ENCODE measurements at places on chromosomes 3 and 15.

GRCh38 chr3:88019024-88019423 is 39.8 kb downstream of the CGGBP1 start:
- DNase-seq, result no peak

- DNase-seq, result no peak
Measured at GRCh38 chr3:195768414-195768813, 43.3 kb downstream of the MUC4 start.

DNA sequence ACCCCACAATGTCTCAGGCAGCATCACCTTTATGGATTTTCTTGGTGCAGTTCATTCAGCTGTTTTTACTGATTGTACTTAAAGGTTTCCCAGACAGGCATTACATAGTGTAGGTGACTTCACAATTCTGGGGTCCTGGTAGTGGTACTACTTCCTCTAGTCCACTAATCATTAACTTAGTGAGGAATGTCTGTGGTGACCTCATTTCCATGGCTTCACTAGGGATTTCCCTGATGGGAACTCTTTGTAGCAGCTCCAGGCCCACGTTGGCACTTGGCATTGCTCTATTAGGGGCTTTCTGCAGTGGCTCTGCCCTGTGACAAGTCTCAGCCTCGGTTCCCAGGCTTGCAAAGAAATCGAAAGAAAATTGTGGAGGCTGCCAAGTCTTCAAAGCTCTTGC is 48.1 kb upstream of the NPAP1 start:
- no peak for DNase-seq

DNA sequence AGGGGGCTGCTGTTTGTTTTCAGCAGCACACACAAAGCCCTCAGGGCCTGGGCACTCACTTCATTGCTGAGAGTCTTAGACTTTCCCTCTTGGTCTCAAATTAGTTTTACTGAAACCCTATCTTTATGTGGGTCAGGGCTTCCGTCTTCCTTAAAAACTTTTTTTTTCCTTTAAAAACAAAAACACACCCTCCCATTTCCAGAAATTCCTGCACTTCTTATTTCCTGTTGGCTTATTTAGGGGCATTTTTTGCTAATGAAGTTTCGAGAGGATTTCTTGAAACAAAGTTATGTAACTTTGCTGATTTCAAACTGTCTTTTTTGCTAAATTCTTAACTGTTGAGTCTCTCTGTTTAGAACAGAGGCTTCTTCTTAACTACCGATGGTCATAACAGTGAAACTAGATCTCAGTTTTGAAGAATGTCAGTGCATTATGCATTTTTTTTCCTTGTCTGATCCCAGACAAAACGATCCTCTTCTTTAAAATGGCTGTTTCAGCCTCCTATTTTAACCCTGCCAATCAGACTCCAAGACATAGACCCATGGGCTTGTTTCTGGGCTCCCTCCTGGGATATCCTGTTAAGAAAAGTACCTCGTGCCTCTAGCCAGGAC is 23.3 kb downstream of the ANAPC13 start:
- DNase-seq, result peak; percentile 65

DNA sequence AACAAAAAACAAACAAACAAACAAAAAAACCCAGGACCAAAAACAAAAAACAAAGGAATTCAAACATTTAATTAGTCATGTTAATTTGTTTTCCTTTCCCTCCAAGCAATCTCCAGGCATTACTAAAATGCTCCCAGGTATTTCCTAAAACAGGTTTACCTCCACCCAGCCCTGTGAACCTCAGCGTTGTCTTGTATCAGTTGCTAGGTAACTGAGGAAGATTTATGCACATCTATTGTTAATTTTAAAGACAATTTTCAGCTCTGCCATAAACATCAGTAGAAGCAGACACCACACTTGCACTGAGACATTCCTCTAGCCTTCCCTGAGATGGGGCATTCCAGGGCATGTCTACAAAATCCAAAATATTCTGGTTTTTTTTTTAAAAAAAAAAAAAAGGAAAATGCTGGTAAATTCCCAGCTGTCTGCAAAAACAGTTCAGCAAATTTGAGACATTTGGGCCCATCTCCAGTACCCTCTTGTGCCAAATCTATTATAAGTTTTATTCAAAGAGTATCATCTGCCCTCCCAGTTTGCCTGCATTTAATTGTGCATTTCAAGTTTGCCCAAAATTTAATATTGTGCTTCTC is 227.6 kb downstream of the ADAMTS9 start:
- DNase-seq, result no peak

- DNase-seq, result no peak
Measured at GRCh38 chr3:100419406-100419805, 18.1 kb downstream of the LNP1 start.

- DNase-seq, result no peak
Measured at GRCh38 chr15:77282333-77282732, 137.6 kb downstream of the PEAK1 start.

GRCh38 chr3:81161851-81162250 is 599.6 kb downstream of the GBE1 start:
- peak; percentile 75 for DNase-seq

DNA sequence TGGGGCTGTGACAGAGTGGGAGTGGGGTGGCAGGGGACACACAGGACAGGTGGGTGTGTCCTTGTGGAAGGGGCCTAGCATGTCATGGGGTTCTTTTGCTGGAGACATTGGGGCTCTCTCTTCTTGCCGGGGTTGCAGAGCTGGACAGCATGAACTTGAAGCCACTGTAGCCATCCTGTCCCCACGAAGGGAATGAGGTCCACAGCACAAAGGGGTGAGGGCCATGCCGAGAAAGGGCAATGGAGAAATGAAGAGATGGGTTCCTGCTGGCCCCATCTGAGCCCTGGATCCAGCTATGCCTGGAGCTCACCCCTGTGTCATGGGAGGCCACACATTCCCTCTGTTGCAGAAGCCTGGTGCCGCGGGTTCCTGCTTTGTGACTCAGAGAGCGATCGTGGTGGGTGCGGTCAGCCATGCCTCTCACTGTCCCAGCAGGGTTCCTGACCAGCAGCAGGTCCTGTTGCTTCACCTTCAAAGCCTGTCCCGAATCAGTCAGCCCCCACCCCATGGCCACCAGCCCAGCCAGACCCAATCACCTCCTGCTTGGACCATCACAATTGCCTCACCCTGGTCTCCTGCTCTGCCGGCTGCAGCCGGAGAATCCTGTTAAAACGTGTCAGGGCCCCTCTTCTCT is 50.0 kb downstream of the DNAJB8 start:
- DNase-seq, result no peak
